ENCODE measurements at places on chromosomes 7 and 10. TPM values are rescaled to one million over a fixed set of nuclear protein-coding genes. Genes with fewer than 3 reads are reported as not detected.

C10orf62 gene
- not detected for total RNA-seq

ARHGEF35 gene
- not detected for total RNA-seq

PPP1R17 gene
- not detected for total RNA-seq

CDHR1 gene
- total RNA-seq: 0.73 TPM

EN2 gene
- not detected for total RNA-seq

CCDC3 gene
- not detected for total RNA-seq

TSPAN33 gene
- 68.8 TPM for total RNA-seq

DNA sequence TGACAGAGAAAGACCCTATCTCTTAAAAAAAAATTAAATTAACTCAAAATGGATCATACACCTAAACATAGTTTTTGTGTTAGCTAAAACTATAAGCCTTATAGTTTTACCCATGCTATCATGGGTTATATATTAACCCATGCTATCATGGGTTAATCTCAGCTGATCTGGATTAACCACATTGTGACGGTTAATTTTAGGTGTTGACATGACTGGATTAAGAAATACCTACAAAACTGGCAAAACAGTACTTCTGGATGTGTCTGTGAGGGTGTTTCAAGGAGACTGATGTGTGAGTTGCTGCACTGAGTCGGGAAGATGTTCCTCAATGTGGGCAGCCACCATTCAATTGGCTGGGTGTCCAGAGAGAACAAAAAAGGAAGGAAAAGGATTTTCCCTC lies 44.3 kb upstream of the FXYD4 start:
- no peaks in the 10 kb centered on the region for H3K27me3 ChIP-seq
- DNase-seq: no peak
- H3K4me3 ChIP-seq: no peak overlapping the region
- peaks cover 26% of the 10 kb centered on the region for H3K4me1 ChIP-seq

GRCh38 chr7:47611045-47611511 lies 29.2 kb upstream of the TNS3 start:
- H3K36me3 ChIP-seq: no peaks in the 10 kb centered on the region
- DNase-seq: no peak
- H3K27ac ChIP-seq: no peak overlapping the region
- H3K27me3 ChIP-seq: no peaks in the 10 kb centered on the region
- no peak overlapping the region for H3K4me3 ChIP-seq

- H3K4me3 ChIP-seq: no peak overlapping the region
- peaks cover 6% of the 10 kb centered on the region for H3K36me3 ChIP-seq
- H3K4me1 ChIP-seq: no peaks in the 10 kb centered on the region
Observed at GRCh38 chr7:75559976-75560365, 67.9 kb downstream of the SPDYE5 start.

GRCh38 chr10:72109636-72110157 lies 21.3 kb upstream of the SPOCK2 start:
- DNase-seq: no peak
- H3K27ac ChIP-seq: peak overlapping the region; percentile 96
- H3K4me3 ChIP-seq: peak overlapping the region; percentile 69
- peaks cover 49% of the 10 kb centered on the region for H3K4me1 ChIP-seq
- H3K36me3 ChIP-seq: peaks cover 2% of the 10 kb centered on the region

DNA sequence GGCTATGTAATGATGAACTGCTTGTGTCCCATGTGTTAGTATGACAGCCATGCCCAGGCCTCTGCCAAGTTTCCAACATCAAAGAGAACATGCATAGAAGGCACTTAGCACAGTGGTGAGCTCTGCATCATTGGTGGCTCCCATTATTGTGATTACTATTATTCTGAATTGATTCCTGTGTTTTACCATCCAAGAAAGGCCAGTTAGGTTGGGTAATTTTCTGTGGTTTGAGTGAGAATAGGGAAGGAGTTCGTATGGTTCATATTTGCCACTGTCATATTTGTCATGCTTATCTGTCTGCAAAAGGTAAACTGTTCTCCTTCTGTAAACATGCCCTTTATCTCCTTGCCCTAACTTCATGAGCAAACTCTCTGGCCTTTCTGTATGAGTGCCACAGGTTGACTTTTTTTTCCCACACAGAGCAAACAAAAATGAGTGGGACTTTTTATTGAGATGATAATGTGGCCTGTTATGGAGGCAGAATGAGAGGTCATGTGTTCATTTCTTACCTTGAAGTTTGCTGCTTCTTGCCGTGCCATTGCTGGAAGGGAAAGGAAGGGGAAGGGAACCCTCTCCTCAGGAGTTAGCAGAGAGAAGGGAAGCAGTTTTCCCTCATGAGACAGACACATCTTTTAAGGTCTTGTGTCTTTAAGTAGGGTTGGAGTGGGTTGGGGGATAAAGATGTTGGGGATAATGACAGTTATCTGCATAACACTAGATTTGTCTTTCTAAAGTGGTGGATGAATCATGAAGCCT lies 301.9 kb downstream of the LRMDA start:
- no peaks in the 10 kb centered on the region for H3K4me1 ChIP-seq
- H3K27me3 ChIP-seq: peaks cover 54% of the 10 kb centered on the region
- H3K27ac ChIP-seq: no peak overlapping the region
- no peak for DNase-seq
- no peak overlapping the region for H3K4me3 ChIP-seq

DNA sequence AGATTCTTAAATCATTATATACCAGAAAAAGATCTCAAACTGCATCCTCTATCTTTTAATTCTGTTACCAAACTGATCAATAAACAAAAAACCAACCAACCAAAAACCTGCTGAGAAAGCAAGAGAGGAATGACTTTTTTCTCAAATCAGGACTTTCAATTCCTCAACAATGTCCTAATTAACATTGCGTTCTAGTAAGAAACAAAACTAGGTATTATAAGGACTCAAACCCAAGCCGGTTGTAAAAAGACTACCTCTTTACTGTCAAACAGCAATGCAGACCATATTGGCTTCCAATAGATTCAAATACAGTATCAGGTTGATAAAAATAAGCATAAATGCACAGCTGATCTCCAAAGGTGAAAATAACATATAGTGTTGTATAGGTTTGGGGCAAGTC lies 57.3 kb downstream of the ETV1 start:
- DNase-seq: no peak
- no peaks in the 10 kb centered on the region for H3K27me3 ChIP-seq
- H3K4me1 ChIP-seq: no peaks in the 10 kb centered on the region
- no peaks in the 10 kb centered on the region for H3K36me3 ChIP-seq

- H3K36me3 ChIP-seq: no peaks in the 10 kb centered on the region
- no peak overlapping the region for H3K4me3 ChIP-seq
- no peak for DNase-seq
- H3K4me1 ChIP-seq: no peaks in the 10 kb centered on the region
- peaks cover 20% of the 10 kb centered on the region for H3K27me3 ChIP-seq
Observed at GRCh38 chr7:18157233-18157632, 129.6 kb upstream of the PRPS1L1 start.

GRCh38 chr7:153698046-153698445 lies 354.2 kb upstream of the DPP6 start:
- no peaks in the 10 kb centered on the region for H3K27me3 ChIP-seq
- no peaks in the 10 kb centered on the region for H3K36me3 ChIP-seq
- H3K27ac ChIP-seq: no peak overlapping the region

DNA sequence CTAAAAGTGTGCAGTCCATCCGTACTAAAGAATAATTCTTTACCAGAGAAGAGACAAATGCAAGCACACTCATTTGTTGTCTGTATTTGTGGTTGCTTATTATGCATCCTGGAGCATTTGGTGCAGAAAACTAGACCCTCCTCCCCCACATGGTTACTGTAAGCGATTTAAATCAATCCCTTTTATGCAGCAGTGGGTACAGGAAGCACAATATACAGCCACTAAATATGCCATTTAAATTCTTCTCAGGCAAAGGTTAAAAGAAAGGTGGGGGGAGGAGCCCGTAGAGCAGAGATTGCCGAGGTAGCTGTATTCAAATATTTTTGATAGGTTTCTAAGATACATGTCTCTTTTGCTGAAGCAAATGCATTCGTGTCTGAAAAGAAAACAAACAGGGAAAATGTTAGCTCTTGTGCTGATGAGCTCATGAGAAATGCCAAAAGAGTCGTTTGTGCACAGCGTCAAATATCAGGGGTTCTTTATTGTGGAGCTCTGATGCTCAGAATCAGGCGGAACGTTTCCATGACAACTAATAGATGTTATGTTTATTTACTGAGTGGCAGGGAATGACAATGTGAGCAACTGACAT lies 131.3 kb upstream of the NPVF start:
- no peaks in the 10 kb centered on the region for H3K4me1 ChIP-seq
- H3K27me3 ChIP-seq: peaks cover 52% of the 10 kb centered on the region
- H3K4me3 ChIP-seq: no peak overlapping the region
- H3K27ac ChIP-seq: no peak overlapping the region
- no peak for DNase-seq

DNA sequence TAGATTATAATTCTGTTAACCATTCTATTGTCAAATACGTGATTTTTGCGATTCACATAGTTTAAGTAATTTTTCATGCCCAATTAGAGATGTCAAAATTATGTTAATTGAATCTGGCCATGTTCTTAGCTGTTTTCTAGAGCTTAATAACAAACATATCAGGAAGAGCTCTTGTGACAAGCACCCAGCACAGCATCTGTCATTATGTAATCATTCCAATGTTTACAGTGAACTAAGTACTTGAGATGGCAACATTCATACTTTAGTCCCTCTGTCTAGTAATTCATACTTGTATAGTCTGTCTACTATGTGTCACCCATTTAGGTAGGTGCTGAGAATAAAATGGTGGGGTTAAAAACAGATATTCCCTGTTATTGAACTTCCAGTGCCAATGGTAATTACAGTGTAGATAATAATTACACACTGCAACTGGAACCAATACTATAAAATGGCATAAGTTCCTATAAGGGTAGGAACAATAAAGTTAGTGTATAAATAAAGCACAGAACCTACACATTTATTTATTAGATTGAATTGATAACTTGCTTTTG lies 55.2 kb downstream of the ZEB1 start:
- no peak overlapping the region for H3K4me3 ChIP-seq
- peaks cover 24% of the 10 kb centered on the region for H3K4me1 ChIP-seq
- H3K27me3 ChIP-seq: no peaks in the 10 kb centered on the region
- DNase-seq: no peak

GRCh38 chr10:132001238-132001972 lies 19.7 kb upstream of the BNIP3 start:
- peaks cover 22% of the 10 kb centered on the region for H3K27me3 ChIP-seq
- no peak overlapping the region for H3K4me3 ChIP-seq
- no peak for DNase-seq
- H3K27ac ChIP-seq: no peak overlapping the region
- no peaks in the 10 kb centered on the region for H3K36me3 ChIP-seq
